Stimulated activated CD4-positive, alpha-beta T cell treated with anti-CD3 and anti-CD28 coated beads, Interleukin-4, amount 100 ng/mL, for 24 hours (primary cell): ENCODE measurements at places on chromosomes 3 and 15.

GRCh38 chr3:134038071-134038491, 8.4 kb upstream of the SLCO2A1 start:
- no peak for DNase-seq

DNA sequence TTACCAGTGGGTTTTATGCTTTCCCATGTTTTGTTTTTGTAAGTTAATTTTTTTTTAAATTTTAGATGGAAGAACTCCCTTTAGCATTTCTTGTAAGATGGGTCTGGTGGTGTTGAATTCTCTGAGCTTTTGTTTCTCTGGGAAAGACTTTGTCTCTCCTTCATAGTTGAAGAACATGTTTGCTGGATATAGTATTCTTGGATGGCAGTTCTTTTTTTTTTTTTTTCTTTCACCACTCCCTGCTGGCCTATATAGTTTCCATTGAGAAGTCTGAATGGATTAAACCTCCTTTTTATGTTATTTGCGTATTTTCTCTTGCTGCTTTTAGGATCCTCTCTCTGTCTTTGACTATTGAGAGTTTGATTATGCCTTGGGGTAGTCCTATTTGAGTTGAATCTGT, 18.1 kb downstream of the STXBP5L start:
- no peak for DNase-seq

DNA sequence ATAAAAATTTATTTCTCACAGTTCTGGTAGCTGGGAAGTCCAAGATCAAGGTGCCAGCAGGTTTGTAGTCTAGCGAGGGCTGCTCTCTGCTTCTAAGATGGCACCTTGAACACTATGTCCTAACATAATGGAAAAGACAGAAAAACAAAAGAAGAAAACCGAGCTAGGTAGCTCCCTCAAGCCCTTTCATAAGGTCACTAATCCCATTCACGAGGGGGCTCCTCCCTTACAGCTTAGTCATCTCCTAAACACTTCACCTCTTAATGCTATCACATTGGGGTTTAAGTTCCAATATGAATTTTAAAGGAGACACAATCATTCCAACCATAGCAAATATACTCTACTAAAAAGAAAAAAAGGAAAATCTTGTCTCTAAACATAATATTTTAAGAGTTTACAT, 23.6 kb downstream of the GOLGA6D start:
- DNase-seq = no peak

GRCh38 chr3:150114873-150115540, 144.3 kb upstream of the PFN2 start:
- no peak for DNase-seq

DNA sequence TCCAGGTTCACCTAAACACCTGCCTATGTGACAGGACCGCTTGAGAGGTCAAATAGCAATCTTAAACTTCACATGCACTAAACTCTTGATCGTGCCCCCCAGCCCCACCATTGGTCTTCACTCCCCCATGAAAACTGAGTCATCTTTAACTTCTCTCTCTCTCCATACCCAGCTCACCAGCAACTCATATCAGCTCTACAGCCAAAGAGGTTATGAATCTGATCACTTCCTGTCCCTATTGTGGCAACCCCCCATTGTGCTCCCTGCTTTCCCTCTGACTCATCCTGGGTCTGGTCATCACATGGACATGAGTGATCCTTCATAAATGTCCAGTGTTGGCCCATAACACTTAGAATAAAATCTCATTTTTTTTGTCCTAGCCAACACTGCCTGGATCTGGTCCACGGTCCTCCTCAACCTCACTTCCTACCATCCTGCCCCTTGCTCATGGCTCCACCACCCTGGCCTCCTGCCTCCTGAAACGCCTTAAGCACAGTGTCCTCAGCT, 103.4 kb upstream of the HACD2 start:
- no peak for DNase-seq

DNA sequence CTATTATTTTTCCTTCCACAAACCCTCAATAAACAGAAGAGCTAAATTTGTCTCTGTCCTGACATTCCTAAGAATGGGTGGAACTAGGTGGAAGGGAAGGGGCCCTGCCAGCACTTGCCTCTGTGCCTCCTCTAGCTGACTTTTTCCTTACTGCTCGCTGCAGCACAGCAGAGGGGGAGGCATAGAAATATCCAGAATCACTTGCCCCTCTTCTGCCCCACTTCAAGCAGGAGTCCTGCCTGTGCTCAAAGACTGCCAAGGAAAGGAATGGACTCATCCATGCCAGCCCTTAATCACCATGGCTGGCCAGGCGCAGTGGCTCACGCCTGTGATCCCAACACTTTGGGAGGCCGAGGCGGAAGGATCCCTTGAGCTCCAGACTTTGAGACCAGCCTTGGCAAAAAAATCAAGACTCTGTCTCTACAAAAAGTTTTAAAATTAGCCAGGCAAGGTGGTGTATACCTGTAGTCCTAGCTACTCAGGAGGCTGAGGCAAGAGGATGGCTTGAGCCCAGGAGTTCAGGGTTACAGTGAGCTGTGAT, 51.8 kb downstream of the ADCY5 start:
- no peak for DNase-seq

GRCh38 chr15:95880630-95881029, 449.9 kb upstream of the NR2F2 start:
- DNase-seq = no peak

DNA sequence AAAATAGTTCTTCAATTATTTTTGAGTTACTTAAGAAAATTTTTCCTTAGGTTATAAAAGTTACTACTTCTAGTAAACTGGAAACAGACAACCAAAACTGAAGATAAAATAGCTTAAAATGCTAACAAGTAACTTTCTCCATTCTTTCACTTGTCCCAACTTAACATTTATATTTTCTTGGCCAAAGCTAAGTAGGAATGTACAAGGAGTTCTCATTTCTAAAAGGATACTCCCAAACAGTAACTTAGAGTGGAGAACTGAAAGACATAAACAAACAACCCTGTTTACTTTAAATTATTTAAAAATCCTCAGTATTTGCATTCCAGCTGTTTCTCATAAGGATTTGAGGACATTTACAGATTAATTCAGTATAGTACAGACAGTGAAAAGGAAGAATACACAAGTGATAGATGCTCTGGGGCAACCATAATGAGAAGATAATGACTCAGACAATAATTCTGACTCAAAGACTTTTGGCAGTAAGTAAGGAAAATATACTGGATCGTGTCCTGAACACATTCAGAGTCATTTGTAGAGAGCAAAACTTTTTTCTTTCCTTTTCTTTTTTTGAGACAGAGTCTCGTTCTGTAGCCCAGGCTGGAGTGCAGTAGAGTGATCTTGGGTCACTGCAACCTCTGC, 29.2 kb upstream of the ANXA2 start:
- no peak for DNase-seq

DNA sequence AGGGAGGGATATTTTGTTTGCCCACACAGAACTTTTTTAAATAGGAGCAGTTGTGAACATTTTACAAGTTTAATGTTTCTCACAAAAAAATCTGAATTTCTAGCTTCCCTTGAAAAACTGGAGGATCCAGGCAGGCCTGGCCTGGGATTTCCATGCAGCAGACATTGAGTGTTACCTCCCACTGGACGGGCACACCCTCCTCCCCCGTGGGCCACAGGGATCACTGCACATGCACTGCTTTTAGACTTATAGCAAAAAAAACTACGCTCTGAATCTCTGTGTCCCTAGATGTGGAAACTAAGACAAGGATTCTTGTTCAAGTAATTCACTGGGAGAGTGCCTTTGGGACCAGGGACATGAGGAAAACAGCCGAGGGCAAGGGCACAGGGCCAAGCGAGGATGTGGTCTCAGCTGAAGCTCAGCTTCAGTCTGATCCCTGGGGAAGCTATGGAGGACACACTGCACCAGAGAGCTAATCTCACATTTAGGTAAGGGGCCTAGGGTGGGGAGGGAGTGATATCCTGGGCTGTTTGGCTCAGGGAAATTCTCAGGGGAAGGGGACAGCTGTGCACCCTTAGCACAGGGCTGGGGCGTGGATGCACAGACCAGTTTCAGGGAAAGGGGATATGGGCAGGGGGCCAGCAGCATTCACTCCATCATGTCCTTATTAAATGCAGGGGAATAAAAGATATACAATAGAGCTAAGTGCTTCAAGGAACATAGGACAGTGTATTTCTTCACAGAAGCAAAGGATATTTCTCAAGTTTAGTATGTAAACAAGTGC, 46.0 kb downstream of the FSIP1 start:
- no peak for DNase-seq

DNA sequence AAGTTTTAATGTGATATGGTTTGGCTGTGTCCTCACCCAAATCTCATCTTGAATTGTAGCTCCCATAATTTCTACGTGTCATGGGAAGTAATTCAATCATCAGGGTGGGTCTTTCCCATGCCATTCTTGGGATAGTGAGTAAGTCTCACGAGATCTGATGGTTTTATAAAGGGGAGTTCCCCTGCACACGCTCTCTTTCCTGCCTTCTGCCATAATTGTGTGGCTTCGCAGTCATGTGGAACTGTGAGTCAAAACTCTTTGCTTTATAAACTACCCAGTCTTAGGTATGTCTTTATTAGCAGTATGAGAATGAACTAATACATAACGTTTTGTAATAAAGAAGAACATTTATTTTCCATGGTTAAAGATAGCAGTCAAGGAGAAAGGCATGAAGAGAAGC, 39.2 kb upstream of the GOLIM4 start:
- DNase-seq = no peak

- DNase-seq = no peak
These were observed 164.3 kb upstream of the IL12A start for GRCh38 chr3:159824333-159824732.

- no peak for DNase-seq
These were observed 98.2 kb downstream of the IGF1R start for GRCh38 chr15:98746375-98747155.

DNA sequence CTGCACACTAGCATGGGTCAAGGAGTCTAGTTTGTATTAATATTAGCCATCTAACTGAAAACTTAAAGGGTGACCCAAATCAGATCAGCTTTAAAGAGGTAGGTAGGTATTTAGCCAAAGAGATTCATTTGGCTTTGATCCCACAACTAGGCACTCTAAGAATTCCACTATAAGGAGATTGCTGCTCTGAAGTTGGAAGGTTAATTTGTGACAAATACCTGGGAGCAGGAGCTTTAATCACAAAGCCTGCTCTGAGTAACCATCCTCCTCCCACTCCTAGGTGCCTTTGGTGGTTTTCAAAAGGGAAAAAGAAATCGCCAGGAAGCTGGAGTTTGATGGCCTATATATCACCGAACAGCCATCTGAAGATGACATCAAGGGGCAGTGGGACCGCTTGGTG, 120.3 kb upstream of the CHRM5 start:
- DNase-seq = no peak

- no peak for DNase-seq
These were observed 339.1 kb downstream of the MECOM start for GRCh38 chr3:169324452-169324785.

DNA sequence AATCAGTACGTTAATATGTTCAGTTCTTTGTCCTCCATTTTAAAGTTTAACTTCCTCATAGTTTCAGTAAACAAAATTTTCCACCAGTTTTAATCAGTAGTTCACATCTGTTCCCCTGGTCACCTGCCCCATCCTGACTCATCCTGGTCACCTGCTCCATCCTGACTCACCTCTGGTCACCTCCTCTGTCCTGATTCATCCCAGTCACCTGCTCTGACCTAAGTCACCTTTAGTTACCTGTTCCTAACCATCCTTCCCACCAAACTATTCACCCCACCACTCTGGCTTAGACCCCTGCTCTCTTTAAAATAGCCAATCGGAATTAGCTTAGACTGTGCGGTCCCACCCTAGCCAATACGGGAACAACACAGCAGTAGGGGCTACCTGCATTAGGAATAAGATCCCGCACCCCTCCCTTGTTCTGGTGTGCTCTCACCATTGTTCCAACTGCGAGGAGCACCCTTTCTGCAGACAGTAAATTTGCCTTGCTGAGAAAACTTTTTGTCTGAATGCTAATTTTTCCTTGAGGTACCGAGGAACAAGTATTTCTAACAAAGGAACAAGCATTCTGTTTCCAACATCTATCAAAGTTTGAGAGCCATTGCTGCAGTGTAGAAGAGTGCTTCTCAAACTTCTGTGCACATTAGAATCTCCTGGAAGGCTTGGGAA, 169.3 kb downstream of the ADAMTS17 start:
- DNase-seq = no peak

- DNase-seq = no peak
These were observed 110.9 kb upstream of the GALNT15 start for GRCh38 chr3:16063603-16064002.

DNA sequence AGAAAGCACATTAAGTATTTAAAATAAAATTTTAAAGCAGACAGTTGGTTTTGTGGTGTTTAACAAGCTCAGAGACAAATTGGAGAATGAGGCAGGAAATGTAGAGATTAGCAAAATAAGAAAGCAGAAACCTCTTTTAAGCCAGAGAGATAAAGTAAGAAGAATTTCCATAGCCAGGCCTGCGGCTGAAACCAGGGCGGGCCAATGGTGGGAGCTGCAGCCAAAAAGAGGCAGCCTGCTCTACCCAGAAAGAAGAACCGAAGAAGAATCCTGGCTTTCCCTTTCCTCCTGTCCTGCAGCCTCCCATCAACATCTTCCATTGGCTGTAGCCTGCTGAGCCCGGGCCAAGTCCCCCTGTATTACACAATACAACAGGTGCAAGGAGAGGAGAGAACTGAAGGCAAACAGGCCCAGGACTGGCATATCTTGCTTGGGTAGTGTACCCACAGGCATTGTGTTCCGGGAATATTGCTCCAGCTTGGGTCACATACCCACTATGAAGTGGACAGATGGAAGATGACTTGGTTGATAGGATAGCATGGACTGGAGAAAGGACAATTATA, 11.5 kb upstream of the TFG start:
- DNase-seq = no peak

- no peak for DNase-seq
These were observed 82.1 kb upstream of the BCHE start for GRCh38 chr3:165919284-165919683.

DNA sequence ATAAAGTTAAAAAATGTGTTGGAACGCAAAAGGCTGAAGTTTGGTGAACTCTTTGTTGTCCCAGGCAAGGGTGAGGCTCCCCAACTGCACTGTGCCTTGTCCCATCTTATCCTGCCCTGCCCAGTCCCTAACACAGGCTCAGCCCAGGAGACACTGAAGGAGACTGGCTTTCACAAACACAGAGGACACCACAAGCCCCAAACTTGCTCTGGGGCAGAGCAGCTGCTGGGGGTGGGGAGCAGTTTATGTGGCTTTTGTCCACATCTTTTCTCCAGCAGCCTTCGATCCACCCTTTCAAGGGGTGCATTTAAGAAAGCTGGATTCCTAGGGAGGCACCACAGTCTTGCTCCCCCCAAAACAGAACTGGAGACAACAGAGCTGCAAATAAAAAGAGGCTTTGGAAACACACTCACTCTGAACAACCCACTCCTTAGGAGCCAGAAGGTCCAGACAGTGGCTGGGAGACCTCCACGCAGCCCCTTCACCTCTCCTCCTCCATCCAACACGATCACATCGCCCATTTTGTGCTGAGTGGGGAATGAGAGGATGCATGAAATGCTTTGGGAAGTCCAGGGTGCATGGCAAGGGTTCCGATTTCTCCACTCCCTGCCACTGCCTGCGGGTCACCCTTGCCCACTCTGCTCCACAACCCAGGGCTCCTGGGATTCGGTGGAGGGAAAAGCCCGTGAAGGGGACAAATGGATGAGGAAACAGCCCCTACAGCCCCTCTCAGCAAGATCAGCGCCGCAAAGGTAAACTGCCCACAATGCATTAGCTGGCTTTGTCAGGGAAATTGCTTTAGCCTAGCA, 260.5 kb upstream of the TLE3 start:
- no peak for DNase-seq

- DNase-seq = no peak
These were observed 190.4 kb downstream of the GHSR start for GRCh38 chr3:172257648-172258400.
